Mesendoderm (in vitro differentiated cells): ENCODE measurements at places on chromosomes 11 and 22.

DNA sequence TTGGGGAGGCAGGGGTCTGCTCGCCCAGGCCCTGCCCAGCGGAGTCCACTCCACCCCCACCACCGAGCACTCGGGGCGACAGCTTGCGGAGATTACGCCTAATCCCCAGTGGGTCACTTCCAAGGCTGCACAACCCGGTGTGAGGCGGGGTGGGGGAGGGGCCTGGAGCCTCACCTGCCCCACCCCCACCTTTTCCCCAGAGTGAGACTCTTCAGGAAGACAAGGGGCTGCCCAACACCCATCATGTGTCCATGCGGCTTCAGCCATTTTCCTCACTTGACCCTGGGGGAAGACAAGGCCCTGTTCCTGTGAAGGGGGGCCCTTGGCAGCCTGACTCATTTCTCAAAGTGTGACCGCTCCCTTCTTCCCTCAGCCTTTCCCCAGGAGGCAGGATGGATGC, 12.5 kb downstream of the SYNGR1 start:
- peaks cover 15% of the 10 kb centered on the region for H3K4me1 ChIP-seq
- peak; percentile 67 for DNase-seq
- no peaks in the 10 kb centered on the region for H3K36me3 ChIP-seq
- no peaks in the 10 kb centered on the region for H3K27me3 ChIP-seq
- H3K27ac ChIP-seq: no peak overlapping the region

DNA sequence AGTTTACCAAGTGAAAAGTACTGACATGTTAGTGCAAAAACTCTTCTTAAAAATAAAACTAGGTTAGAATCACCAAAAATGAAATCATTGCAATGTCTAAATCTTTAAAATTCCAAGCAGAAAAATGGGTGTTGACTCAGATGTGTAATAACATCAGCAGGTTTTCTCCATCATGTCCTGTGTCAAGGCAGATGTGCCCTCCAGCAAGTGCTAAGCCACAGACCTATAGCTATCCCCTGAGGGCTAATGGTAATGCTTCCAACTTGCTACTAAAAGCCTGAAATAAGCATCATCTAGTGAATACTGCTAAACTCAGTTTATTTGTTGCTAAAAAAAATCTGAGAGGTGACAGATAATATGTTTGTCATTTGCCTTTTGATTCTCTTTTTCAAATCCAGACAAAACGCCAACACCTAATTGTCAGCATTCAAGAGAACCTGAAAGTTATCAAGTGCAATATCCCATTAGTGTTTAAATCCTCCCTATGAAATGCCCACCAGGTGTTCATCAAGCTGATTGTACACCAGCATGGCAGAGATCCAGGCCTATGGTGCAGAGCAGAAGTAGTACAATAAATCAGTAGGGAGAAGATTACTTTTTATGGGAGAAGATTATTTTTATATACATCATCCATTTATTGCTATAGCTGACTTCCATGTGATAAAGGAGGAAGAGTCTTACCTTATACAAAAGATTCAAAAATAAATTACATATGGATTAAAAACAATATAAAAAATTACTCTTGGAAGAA, 55.1 kb upstream of the SYT9 start:
- no peak overlapping the region for H3K27ac ChIP-seq
- H3K4me1 ChIP-seq: no peaks in the 10 kb centered on the region
- DNase-seq: no peak
- H3K4me3 ChIP-seq: no peak overlapping the region

DNA sequence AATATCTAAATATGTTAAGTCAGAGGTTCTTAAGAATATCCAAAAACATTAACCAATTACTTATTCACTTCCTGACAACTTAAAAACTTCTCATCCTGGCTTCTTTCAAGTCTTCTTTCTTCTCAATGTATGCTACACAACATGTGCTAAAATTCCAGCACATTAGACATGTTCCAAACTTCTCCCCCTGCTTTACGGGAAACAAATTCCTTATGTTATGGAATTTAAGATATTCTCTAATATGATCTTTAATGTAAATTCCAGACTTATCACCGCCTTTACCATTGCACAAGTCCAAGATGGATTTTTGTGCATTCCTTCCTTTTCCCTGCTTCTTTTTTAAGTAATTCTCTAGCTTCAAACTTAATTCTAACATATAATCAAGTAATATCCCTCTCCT, 964.5 kb upstream of the CHORDC1 start:
- H3K27ac ChIP-seq: no peak overlapping the region
- H3K36me3 ChIP-seq: no peaks in the 10 kb centered on the region
- DNase-seq: no peak

DNA sequence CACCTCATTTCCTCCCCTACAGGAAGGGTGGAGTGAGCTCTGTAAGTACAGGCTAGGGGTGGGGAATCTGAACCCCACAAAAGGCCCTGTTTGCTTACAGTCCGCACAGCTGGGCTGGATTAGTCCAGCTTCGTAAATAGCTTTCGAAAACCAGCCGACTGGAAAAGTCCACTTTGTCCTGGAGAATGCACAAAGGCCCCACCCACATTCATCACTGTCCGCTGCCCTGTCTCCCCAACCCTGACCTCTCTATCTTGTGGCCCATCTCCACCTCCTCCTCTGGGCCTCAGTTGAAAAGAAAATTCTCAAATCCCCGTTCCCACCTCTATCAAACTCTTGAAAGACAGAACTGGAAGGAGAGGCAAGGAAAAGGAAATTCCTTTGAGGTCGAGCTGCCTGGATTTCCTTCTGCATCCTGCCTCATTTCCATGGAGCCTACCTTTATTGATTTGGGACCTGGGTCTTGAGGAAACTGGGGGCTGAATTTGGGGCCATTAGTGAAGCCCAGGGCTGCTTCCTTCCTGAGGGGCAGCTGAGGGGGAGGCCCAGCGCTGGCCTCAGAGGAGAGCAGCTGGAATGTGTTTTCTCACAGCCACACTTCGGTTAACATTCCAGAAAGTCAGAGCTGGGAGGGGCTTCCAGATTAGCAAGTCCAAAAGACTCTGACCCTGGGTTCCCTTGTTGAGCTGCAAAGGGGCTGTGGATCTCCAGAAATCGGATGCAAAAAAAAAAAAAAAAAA, 147.6 kb downstream of the FBXO7 start:
- H3K27me3 ChIP-seq: no peaks in the 10 kb centered on the region
- H3K27ac ChIP-seq: peak overlapping the region; percentile 51
- DNase-seq: peak; percentile 91

DNA sequence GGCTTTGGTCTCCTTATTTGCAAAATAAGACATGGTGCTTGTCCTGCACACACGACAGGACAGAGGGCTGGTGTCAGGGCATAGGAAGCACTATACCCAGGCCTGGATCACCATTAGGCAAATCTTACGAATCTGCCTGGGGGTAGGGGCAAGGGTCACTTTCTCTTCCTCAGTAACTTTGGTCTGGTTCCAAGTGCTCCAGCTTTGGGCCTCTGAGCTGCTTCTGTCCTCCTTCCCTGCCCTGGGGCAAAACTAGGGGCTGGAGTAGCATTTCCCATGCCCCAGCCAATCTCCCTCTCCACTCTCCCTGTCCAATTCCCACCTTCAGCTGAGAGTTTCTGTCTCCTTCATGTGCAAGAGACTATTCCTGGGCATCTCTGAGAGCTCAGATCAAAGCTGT, 123.7 kb upstream of the NECTIN1 start:
- H3K27me3 ChIP-seq: no peaks in the 10 kb centered on the region
- no peaks in the 10 kb centered on the region for H3K4me1 ChIP-seq
- H3K4me3 ChIP-seq: no peak overlapping the region
- H3K27ac ChIP-seq: no peak overlapping the region
- no peaks in the 10 kb centered on the region for H3K36me3 ChIP-seq

DNA sequence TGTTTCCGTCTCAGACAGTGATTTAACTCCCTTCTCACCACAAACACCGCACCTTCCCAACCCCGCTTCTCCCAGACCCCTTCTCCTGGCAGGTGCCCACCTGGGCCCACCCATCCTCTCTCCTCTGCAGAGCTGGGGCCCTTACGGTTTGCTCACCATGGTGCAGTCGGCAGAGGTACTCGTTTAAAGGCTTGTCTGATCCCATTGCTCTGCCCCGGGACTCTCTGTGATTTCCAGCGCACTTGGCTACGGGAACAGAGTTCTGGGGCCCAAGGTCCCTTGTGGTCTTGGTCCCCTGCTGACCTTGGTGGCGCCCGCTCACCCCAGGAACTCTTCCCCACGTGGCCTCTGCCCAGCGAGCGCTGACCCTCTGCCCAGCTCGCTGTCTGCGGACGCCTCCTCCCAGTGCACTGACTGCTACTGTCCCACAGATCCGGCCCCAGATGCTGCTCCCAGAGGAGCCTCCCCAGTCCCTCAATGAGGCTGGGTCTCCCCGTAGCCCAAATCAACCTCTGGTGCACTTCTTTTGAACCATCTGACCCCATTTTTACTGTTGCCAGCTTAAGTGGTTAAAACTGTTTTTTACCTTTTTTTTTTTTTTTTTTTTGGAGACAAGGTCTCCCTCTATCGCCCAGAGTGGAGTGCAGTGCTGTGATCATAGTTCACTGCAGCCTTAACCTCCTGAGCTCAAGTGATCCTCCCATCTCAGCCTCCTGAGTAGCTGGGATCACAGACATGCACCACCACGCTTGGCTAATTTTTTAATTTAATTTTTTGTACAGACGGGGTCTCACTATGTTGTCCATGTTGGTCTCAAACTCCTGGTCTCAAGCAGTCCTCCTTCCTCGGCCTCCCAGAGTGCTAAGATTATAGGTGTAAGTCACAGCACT, 21.3 kb upstream of the CTSD start:
- H3K27ac ChIP-seq: no peak overlapping the region
- H3K27me3 ChIP-seq: no peaks in the 10 kb centered on the region
- DNase-seq: no peak
- no peaks in the 10 kb centered on the region for H3K36me3 ChIP-seq

DNA sequence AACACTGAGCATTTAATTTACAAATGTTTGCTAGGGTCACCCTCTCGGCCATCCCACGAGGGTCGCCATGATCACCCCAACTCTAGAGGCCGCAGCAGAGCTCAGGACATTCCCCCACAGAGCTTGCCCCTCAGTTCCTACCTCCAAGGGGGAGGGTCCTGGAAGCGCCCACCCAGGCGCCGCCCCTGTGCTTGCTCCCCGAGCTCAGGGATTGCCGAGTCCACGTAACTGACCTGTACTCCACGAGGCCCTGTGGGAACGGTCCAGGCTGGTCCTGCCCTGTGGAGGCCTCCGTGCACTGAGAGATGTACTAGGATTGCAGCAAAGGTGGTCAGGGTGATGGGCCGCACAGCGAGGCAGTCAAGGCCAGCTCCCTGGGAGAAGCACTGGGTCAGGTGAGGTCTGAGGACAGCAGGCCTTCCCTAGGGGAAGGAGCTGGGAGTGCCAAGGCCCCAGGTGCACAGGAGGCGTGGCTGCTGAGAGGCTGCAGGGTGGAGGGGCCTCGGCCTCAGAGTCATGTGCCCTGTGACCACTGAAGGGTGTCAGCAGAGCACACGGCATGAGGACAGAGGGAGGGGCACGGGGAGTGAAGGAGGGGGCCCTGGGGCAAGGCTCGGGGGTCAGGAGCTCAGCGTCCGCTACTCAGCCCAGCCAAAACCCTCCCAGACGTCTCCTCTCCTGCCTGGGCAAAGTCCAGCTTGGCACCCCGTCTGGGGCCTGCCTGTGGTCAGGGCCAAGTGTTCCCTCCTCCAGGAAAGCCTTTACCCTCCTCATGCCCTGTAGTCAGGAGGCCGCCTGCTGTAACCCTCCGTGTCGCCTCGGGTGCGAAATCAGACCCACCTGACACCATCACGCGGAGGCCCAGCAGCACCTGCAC, 2.4 kb upstream of the MIOX start:
- H3K27me3 ChIP-seq: no peaks in the 10 kb centered on the region
- H3K27ac ChIP-seq: no peak overlapping the region
- H3K36me3 ChIP-seq: no peaks in the 10 kb centered on the region

GRCh38 chr11:117834838-117835443, 10.4 kb upstream of the FXYD2 start:
- no peak overlapping the region for H3K4me3 ChIP-seq
- DNase-seq: no peak
- H3K36me3 ChIP-seq: no peaks in the 10 kb centered on the region
- H3K4me1 ChIP-seq: peaks cover 3% of the 10 kb centered on the region

- no peak overlapping the region for H3K4me3 ChIP-seq
- no peak overlapping the region for H3K27ac ChIP-seq
- no peaks in the 10 kb centered on the region for H3K27me3 ChIP-seq
- no peaks in the 10 kb centered on the region for H3K36me3 ChIP-seq
These were observed 25.8 kb downstream of the TNRC6B start for GRCh38 chr22:40203572-40203971.

GRCh38 chr22:35582861-35583670, 34.1 kb downstream of the MB start:
- no peaks in the 10 kb centered on the region for H3K36me3 ChIP-seq
- no peaks in the 10 kb centered on the region for H3K4me1 ChIP-seq
- H3K27me3 ChIP-seq: no peaks in the 10 kb centered on the region
- H3K27ac ChIP-seq: no peak overlapping the region
- no peak overlapping the region for H3K4me3 ChIP-seq

- no peak overlapping the region for H3K4me3 ChIP-seq
- no peaks in the 10 kb centered on the region for H3K4me1 ChIP-seq
- no peaks in the 10 kb centered on the region for H3K36me3 ChIP-seq
- H3K27ac ChIP-seq: no peak overlapping the region
- no peak for DNase-seq
These were observed 4.0 kb downstream of the OOSP4A start for GRCh38 chr11:59967677-59968394.

DNA sequence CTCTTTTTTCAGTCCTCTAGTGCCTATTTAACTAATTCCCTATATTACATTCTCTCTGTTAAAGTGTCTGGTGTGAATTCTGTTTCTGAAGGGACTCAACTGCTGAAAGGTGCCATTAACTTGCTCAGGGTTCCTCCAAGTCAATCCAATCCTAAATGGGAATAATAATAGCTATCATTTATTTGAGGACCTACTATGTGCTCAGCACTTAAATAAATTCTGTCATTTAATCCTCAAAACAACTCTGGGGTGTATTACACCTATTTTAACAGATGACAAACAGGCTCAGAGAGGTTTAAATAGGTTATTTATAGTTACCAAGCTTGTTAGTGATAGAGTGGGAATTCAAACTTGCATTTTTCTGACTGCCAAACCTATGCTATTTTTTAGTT, 40.6 kb upstream of the POLD3 start:
- no peaks in the 10 kb centered on the region for H3K4me1 ChIP-seq
- H3K36me3 ChIP-seq: no peaks in the 10 kb centered on the region
- H3K4me3 ChIP-seq: no peak overlapping the region
- no peaks in the 10 kb centered on the region for H3K27me3 ChIP-seq
- no peak for DNase-seq

DNA sequence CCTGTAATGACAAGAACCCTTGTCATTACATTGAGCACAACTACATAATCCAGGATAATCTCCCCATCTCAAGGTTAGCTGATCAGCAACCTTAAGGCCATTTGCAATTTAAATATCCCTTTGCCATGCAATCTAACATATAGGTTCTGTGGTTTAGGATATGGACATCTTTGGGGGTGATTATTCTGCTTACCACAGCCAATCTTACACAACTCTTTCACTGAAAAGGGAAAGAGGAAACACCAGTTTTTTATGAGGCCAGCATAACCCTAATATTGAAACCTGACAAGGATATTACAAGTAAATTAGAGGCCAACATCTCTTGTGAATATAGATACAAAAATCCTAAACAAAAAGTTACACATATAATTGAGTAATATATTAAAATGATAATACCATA, 78.5 kb downstream of the CYP2R1 start:
- H3K27me3 ChIP-seq: no peaks in the 10 kb centered on the region
- H3K36me3 ChIP-seq: no peaks in the 10 kb centered on the region
- no peaks in the 10 kb centered on the region for H3K4me1 ChIP-seq
- no peak overlapping the region for H3K4me3 ChIP-seq
- H3K27ac ChIP-seq: no peak overlapping the region
- DNase-seq: no peak

GRCh38 chr11:40827116-40827515, 632.3 kb downstream of the LRRC4C start:
- H3K27me3 ChIP-seq: no peaks in the 10 kb centered on the region
- no peaks in the 10 kb centered on the region for H3K36me3 ChIP-seq
- H3K4me3 ChIP-seq: no peak overlapping the region
- H3K4me1 ChIP-seq: no peaks in the 10 kb centered on the region
- H3K27ac ChIP-seq: no peak overlapping the region
